Astrocyte of the hippocampus (primary cell): ENCODE measurements at places on chromosomes 11 and 22.
A peak's percentile ranks its signal among the peaks of the same experiment; 100 is the strongest.

DNA sequence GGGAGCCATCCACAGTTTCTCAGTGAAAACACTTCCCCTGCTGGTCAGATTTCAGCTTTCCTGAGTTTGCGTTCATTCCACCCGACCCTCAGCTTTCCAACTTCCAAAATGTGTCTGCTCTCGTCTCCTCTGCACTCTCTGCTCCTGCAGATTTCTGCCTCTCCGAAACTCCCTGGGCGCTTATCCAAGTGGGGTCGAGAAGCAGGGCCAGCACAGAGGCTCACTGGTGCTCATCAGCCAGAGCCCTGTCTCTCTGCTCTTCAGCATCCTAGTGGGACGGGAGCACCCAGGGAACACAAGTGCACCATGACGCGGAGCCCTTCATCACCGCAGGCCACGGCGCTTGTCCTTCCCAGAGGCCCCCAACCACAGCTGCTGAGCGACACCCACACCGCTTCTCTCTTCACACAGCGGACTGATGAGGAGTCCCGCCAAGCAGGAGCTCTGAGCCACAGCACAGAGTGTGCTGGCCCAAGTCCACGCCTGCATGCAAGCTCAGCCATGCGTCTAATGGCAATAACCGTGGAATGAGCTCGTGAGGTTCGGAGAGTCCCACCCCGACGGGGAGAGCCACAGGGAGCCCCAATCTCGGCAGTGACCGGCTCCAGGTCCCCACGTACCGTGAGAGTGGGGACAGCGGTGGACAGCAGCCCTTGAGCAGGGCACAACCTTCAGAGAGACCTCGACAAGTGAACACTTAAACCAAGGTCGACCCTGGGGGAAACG, 27.9 kb upstream of the MOB2 start:
- DNase-seq, result peak; percentile 74

- DNase-seq, result no peak
Measured at GRCh38 chr22:29116397-29117123, 43.7 kb downstream of the KREMEN1 start.

- DNase-seq, result no peak
Measured at GRCh38 chr22:30267382-30268302, 991 bp upstream of the OSM start.

DNA sequence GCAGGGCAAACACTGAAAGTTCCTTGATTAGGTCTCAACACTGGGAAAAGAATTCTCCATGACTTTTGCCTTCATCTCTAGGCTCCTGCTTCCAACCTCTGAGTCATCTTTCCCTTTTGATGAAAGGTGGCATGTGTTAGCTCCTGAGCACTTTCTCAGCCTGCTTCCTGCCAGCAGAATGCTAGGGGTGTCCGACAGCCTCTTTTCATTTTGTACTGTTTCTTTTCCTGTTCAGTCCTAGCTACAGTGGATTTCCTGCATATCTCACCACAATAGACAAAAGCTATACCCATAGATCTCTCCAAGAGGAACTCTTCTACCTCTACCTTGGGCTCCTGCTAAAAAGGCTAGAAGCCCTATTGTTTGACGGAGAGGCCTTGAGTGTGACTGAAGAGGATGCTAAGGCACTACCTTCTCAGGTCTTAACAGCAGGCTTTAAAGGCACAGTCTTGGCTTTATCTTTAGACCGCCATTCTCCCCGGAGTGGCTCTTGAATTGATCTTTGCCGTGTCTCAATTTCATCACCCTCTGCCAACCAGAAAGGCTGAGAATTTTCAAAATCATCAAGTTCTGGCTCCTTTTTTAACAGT, 145.5 kb downstream of the RBFOX2 start:
- DNase-seq, result peak; percentile 63

GRCh38 chr11:95432714-95433503, 201.9 kb upstream of the SESN3 start:
- no peak for DNase-seq

GRCh38 chr11:74288161-74288560, 23.3 kb downstream of the P4HA3 start:
- peak; percentile 81 for DNase-seq

DNA sequence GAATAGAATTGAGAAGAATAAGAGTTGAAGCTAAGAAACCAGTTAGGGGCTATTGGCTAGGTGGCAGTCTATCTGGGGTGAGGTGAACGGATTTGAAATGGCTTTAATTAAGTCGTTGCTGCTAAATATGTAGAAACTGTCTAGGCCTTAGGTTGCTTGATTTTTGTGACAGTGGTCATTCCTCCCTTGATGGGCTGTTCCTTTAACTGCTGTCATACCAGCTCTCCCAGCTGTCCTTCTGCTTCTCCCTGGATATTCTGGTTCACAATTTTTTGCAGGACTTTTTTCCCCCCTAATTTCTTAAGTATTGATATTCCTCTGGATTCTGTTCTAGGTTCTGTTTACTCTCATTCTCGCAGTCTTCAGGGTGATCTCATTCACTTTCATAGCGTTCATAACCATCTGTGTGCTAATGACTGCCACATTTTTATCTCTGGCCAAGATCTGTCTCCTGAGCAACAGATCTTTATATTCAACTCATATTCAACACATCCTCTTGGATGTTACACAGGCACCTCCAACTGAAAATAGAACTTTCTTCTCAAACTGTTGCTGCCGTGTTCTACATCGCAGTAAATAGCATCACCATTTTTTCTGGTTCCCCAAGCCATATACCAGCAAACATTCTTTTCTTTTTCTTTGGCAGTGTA, 134.1 kb downstream of the UVRAG start:
- no peak for DNase-seq

DNA sequence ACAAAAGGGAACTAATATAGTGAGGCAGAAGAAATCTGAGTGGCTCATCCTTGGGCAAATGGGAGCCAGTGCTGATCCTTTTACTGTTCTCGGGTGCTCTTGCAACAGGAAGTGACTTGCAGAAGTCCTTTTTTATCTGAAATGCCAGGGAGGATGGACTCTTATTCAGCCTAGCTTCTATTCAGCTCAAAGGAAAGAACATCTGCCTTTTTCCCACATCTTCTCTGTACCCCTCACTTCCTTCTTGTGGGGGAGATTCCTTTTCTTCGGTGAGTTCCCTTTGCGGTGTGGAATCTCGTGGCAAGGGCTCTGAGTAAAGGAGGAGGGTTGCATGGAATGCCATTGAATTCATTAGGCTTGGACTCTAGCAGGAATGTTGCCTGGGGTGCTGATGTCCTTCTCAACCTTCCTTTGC, 76.2 kb downstream of the ZBTB16 start:
- DNase-seq, result peak; percentile 89

- DNase-seq, result no peak
Measured at GRCh38 chr11:128336203-128336602, 251.2 kb downstream of the ETS1 start.

DNA sequence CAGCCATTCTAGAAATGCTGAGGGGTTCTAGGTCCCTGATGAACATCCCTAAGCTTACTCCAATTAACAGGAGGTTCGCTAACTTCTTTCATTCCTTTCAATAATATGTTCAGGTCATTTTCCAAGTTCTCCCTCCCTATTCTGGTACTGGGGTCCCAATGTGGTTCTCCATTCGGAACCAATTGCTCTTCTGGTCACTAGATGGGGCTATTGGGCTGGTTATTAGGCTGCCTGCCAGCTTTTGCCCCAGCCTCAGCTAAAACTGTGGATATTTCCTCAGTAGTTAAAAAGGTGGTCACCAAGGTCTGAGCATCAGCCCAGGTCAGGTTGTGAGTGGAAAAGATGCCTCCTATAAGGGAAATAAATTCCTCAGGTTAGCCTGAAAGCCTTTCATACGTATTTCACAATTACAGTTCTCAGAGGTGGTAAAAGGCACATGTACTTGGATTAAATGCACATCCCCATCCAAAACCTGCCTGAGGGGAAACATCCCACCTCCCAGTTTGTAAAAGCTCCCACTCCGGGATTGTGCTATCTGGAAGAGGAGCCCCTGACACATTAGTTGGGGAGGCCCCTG, 161.1 kb upstream of the CCDC179 start:
- DNase-seq, result peak; percentile 41

DNA sequence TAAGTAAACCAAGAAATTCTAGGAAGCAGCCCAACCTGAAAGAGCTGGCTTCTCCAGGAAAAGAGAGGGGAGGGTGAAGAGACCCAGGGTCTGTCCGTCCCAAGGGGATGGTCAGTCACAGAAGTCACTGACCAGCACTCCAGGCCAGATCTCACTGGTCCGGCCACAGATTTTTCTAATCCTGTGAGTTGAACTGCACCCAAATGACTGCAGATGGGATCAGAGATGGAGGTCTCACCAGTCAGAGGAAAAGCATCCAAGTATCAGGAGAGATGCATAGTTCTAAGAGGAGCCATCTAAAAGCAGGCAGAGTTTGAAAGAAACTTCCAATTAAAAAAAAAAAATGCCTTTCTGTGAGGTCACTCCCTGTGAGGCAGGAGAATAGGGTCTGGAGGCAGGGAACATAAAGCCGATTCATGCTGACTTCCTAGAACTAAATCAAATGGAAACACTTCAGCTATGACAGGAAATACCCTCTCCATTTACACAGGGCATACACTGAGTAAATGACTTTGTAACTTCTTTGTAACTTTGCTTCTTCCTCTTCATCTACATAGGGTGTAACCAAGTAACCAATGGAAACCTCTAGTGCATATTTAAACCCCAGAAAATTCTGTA, 144.5 kb downstream of the CCDC34 start:
- DNase-seq, result peak; percentile 88

- peak; percentile 38 for DNase-seq
Measured at GRCh38 chr11:94649964-94650623, 82.9 kb downstream of the PIWIL4 start.

- no peak for DNase-seq
Measured at GRCh38 chr11:84234462-84235202, 948.5 kb upstream of the CCDC90B start.

- peak; percentile 85 for DNase-seq
Measured at GRCh38 chr22:45478108-45478771, 24.4 kb upstream of the FBLN1 start.

DNA sequence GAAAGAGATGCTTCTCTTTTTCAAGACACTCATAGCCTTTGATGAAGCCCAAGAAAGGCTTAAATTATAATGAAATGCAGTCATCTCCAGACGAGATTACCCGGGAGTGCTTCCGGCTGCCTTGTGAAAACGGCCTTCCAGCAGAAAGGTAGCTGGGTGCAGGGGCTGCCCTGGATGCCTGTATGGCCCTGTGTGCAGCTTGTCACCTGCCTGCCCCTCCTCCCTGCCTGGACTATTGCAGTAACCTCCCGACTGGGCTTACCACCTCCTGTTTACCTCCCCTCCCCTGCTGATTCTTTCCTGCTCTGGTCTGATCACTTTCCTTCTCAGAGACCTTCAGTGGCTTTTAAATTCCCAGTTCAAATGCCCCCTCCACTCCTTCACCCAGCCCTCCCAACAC, 126.4 kb upstream of the SYT13 start:
- no peak for DNase-seq

- DNase-seq, result no peak
Measured at GRCh38 chr22:47734511-47734910, 972.1 kb downstream of the TBC1D22A start.

GRCh38 chr11:44564670-44565210, 723 bp upstream of the CD82 start:
- peak; percentile 91 for DNase-seq

DNA sequence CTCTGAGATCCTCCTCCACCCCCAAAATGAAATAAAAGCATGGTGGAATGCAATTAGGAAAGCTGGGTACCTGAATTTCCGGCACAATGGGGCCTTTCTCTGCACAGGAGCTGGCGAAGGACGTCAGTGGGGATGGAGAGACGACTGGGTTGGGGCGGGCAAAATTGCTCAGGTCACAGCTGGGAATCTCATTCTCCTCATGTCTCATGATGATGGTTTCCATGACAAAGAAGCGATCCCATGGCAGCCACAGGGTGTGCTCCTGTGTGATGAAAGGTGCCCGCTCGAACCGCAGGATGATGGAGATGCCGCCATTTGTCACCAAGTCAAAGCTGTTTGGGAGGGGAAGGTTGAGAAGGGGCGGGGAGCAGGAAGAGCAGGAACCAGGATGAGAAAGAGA, 157.6 kb upstream of the NARS2 start:
- DNase-seq, result no peak

DNA sequence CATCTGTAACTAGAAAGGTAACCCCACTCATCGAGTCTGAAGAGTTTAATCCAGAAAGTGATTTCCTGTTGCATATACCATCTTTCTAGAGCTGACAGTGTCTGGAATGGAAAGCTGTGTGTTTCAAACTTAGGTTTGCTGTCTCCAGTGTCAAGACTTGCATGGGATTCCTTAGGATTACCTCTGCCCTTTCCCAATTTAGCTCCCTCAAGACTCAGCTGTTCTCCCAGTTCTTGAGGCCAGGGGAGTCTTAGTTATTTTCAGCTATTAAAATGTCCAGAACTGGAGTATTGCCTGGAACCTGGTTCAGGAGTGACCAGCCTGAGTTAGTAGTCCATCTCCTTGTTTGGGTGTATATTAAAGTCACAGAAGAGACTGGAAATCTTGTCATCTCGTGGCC, 25.0 kb upstream of the LDHA start:
- DNase-seq, result no peak

DNA sequence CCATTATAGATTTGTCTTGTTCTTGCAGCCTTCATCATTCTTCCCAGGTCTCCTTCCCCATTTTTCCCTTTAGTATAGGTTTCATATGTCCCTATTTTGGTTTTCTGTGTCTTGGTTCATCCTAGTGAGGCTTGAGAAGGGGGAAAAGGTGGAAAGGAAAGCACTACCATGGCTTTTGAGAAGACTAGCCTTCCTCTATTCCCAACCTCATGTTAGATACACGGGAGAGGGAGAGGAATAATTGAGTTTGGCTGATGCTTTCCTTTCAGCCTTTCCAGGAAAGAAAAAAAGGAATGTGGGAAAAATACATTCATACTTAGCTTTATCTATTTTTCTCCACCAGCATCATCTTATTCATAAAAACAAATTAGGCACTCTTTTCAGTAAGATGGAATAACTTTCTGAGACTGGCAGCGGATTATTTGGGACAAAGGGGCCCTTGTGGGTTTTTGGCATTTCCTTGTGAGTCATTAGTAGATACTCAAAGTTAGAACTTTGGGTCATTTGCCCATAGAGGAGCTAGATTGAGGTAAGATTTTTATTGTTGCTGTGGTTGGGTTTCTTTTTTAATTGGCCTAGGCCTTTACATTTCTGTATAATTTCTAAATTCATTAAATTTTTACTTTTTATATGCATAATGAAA, 23.8 kb downstream of the CAPRIN1 start:
- peak; percentile 75 for DNase-seq

GRCh38 chr11:126411971-126412381, 56.5 kb downstream of the ST3GAL4 start:
- DNase-seq, result no peak

- DNase-seq, result no peak
Measured at GRCh38 chr22:26889802-26890201, 232.4 kb downstream of the MIAT start.

- DNase-seq, result peak; percentile 64
Measured at GRCh38 chr22:28930357-28931007, 47.1 kb downstream of the ZNRF3 start.
